ENCODE measurements at places on chromosomes 5 and 9. TPM values are rescaled to one million over a fixed set of nuclear protein-coding genes. Genes with fewer than 3 reads are reported as not detected.

DNA sequence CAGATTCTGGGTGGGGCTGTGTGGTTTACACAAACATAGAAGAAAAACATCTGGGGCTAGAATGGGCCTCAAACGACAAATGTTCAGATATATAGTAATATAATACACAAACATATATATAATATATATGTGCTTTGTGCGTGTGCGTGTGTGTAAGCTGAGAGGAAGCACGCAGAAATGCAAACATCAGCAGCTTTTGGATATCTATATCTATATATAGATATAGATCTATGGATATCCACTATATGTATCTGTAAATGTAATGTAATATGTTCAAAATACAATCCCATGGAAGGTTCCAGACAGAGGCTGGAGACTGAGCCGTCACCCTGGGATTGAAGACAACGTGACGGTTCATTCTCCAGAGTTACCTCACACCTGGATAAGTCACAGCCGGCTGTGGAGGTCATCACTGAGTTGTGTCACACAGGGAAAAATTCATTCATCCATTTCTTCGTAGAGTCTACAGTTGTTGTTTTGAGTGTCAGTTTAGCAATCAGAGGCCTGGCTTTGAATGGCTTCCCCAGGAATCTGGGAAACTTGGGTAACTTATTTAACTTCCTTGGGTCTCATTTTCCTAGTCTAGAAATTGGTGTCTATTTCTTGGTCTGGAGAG is 123.0 kb upstream of the CPEB4 start:
- DNase-seq, result no peak

GRCh38 chr5:109923205-109923604 is 233.5 kb downstream of the MAN2A1 start:
- no peak for DNase-seq

The PRRC1 gene
- polyA plus RNA-seq, result 71.3 TPM

GRCh38 chr5:165620394-165620793 is 2115.0 kb downstream of the MAT2B start:
- DNase-seq, result no peak

The PROB1 gene
- 0.23 TPM for polyA plus RNA-seq

DNA sequence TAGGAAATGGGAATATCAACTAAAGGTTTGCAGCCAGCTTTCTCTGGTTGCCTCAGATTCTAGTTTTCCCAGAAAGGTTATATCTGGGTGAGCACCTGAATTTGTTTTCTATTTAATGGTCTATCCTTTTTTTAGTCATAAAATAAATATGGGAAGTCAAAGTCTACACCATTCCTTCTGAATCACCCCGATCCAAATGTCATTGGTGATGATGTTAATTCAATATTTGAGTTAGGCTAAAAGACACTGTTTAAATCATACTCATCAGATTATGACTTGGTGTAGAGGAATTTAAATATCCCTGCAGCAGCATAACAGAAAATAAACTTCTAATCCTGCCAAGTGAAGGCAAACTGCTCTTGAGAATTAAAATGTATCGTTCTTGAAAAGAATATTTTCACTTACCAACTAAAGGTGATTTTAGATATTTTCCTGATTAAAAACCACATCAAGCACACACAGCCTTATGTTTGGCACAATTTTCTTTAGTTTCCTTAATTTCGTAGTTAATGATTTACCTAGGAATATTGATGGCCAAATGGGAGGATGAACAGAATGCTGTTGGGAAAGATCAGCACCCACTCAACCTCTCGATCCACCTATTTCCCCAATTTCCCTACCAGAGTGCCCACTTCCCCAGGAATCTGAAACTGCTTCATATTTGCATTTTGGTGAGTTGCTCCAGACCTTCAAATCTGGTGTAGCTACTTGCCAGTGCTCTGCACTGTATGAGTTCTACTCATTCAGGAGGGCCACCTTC is 103.1 kb upstream of the TSLP start:
- DNase-seq, result no peak

DNA sequence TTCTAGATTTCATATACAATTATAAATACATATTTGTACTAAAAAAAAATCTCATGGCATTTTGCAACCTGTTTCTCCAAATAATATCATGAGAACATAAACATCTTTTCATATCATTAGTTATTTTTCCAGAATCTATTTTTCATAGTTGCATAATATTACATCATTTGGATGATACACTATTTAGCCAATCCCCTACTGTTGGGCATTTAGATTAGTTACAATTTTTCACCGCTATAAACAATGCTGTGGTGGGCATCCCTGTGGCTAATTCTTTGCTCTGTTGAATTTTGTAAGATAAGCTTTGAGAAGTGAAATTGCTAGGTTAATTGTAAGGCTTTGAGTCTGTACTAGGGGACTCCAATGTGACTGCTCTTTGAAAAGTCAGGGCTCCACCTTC is 2.2 kb upstream of the FOXI1 start:
- DNase-seq, result no peak

The SLC1A1 gene
- 8.8 TPM for polyA plus RNA-seq

DNA sequence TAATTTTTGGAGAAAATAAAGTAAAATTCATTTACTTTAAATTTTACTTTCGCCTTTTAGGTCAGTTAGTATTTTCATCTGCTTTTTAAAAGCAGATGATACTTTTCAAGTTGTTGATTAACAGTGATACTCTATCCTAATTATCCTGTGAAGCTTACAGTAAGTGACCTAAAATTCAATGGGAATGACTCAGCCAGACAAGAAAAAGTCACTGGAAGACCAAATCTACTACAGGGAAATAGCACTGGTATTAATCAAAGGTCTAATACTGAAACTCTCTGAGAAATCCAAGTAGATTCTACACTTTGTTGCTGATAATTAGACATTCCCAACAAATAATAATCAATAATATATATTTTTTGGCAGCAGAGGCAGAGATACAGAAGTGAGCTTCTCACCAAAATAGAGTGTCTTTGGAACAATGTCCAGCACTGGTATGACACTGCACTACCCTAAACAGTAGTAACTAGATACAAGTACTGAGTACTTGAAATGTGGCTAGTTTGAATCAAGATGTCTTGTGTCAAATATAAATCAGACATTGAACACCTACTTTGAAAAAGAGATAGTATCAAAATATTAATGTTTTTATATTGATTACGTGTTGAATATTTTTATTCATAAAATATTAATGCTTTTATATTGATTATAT is 22.8 kb upstream of the ELL2 start:
- DNase-seq, result no peak

- DNase-seq, result no peak
Observed at GRCh38 chr9:117470902-117471301, 56.0 kb upstream of the ASTN2 start.

The IGIP gene
- 3.8 TPM for polyA plus RNA-seq

The ZNF883 gene
- polyA plus RNA-seq, result 1.3 TPM

The BTNL8 gene
- polyA plus RNA-seq, result not detected

DNA sequence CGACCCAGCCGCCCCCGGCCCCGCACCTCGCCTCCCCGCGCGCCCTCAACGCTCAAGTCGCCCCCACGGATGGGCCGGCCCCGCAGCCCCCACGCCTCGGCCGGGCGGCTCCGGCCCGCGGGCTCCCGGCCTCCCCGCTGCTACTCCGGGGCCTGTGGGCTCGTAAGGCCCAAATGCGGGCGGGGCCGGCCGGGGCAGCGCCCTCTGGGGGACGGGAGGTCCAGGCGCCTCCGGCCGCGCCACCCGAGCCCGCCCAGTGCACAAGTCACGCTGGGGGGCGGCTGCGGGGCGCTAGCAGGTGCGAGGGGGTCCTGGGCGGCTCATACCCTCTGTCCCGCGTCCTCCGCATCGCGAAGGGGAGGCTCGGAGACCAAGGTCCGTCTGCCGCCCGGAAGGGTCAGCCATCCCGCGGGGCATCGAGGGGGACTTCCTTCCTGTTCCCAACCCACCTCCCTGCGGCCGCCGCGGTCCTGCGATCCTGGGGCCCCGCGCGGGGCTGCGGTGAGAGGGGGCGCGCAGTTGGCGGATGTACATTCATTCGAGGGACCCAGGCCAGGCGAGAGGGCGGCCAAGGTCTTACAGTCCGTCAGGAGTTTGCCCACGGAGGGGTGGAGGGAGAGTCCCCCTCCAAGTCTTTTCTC is at the start of gene CIZ1:
Gene CIZ1 (minus strand): TSS at position 167 of the 641 bp plus-strand sequence. CDS start 715 bp downstream, outside the sequence.
- DNase-seq, result no peak

DNA sequence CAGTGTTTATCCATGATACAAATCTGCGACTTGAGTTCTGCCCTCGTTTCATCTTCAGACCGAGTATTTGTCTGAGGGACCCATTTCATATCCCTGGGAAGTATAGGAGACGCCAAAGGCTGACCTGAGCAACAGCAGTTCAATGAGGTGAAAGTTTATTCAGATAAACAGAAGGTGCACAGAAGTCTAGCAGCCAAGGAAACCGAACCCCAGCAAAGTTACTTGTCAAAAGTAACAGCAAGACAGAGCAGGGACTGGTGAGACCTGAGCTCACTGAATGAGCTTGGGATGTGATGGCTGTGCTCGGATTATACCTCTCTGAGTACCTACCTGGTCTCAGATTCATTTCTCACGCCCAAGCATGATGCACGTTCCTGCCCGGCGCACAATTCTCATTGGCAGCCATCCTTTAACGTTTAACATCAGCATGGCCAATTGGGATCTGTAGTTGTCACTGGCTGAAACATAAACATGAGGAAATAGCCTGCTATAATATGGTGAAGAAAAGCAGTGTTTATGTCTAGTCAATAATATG is 599 bp downstream of the LYRM7 start:
- no peak for DNase-seq

GRCh38 chr9:121649476-121650216 is 1.8 kb upstream of the DAB2IP start:
- no peak for DNase-seq

The TXNDC8 gene
- polyA plus RNA-seq, result not detected

The NPR3 gene
- 8.1 TPM for polyA plus RNA-seq

GRCh38 chr9:108511307-108511706 is 344.5 kb downstream of the ACTL7B start:
- DNase-seq, result peak; percentile 37

DNA sequence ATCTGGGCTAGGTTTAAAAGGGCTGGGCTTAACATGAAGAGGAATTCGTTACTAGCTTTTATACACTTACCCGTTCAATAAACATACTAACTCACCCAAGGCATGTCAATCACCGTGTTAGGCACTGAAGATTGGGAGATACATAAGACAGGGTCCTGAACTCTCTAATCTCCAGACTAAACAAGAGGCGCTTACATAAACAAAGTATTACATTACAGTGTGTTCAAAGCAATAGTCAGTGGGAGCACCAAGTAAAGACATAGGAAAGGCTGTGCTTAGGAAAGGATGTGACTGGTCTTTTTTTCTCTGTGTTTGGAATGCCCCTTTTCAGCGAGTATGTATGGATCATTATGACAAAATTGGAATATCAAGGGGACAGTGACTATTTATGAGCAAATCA is 203.6 kb upstream of the ADRA1B start:
- no peak for DNase-seq

GRCh38 chr5:94807985-94808384 is 189.5 kb downstream of the SLF1 start:
- DNase-seq, result no peak

- no peak for DNase-seq
Observed at GRCh38 chr5:33299621-33300208, 141.1 kb upstream of the TARS1 start.

GRCh38 chr5:158275511-158275910 is 416.6 kb upstream of the CLINT1 start:
- no peak for DNase-seq

The CAMSAP1 gene
- 3.8 TPM for polyA plus RNA-seq

The PCDHB15 gene
- 0.52 TPM for polyA plus RNA-seq

DNA sequence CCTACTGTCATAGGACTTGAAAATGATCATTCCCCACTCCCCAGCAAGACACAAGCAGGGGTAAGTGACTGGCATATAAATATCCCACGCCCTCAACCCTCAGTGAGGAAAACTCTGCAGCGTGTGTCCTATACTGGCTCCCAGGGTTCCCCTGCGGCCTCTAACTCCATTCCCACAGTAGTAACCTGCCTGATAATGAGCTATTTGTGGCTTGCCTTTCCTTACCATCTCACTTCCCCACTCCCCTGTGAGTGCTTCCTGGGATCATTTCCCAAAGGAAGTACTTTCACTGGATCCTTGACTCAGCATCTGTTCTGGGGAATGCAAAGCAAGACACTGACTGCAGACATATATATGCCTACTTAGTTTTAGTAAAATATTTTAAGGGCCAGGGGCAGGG is 14.3 kb downstream of the CDC14B start:
- no peak for DNase-seq

The ZCCHC7 gene
- polyA plus RNA-seq, result 25.3 TPM

DNA sequence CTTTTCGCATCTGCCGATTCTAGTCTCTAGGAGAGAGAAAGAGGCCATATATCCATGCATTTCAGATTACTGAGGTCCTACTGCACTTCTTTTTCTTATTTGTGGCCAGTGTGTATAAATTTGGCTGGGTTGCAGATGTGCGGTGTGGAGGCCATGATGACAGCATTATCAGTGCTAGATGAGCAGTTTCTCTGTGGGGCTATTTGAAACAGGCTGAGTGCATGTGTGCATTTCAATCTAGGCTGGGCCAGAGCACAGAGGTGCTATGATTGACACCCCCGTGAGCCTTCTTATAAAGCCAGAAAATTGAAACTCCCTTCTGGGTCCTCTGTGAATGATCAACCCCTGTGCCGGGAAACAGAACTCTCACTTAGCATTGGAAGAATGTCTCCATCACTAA is 70.0 kb downstream of the TMEM252 start:
- DNase-seq, result no peak

The PDLIM4 gene
- 31.0 TPM for polyA plus RNA-seq

The SLC26A2 gene
- polyA plus RNA-seq, result 7.6 TPM

DNA sequence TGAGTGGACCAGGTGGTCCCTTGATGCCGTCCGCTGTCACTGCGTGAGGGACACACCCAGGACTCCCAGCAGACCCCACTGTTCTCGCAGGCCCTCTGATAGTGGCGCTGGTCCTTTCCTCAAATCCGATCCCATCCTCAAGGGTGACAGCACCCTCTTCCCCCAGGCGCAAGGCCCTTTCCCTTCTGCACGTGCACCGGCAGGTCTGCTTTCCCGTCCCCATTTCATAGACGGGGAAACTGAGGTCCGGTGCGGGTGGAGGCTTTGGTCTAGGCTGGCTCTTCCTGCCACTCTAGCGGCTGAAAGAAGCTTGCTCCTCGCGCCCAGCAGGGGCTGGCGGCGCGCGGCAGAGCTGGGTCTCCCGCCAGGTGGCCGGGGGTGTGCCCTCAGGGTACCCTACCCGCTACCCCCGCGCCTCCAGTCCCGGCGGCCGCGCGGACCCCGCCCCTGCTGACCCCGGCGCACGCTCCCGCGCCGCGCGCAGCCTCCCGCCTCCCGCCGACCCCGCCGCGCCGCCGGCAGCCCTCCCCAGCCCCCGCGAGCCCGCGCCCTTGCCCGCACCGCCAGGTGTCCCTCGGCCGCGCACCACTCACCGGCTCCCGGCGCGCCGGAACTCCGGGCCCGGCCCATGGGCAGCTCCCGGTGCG is 453 bp downstream of the RASGEF1C start:
- no peak for DNase-seq

The FBXO10 gene
- polyA plus RNA-seq, result 13.3 TPM

DNA sequence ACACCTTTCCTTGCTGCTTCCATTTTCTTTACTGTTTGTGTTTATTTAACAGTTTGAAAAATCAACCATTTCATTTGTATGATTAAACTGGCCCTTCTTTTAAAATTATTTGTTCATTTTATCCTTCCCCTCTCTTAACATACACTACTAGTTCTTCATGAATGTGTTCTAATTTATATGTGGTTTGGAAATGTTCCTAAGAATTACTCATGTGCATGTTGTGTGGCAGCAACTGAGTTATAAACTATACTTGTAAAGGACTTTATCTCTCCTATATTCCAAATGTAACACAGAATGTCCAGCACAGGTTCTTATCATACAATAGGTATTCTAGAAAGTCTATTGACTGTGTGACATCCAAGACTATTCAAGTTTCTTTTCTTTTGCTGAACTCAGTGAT is 358.2 kb upstream of the MEF2C start:
- DNase-seq, result no peak

The SPARC gene
- polyA plus RNA-seq, result 14,419 TPM
